ENCODE measurements at places on chromosomes 12 and 14.
A peak's percentile ranks its signal among the peaks of the same experiment; 100 is the strongest.

DNA sequence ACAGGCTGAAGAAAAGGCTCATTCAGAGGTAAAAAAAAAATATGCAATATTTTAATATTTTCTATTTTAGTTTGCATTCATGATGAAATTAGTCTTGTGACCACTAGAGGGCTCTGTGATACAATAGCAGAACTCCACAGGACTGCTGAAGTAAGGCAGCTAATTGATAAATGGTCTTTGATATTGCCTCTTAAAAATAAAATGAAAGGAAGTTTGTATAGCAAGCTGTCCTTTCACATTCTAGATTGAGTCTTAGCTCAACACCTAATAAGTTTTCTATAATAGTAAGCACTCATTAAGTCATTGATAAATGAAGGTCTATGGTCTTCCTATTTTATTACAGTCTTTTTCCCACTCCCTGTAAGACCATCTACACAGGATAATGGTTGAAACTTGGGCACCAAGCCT lies 315.7 kb downstream of the NAV3 start:
- peak; percentile 3 for DNase-seq

DNA sequence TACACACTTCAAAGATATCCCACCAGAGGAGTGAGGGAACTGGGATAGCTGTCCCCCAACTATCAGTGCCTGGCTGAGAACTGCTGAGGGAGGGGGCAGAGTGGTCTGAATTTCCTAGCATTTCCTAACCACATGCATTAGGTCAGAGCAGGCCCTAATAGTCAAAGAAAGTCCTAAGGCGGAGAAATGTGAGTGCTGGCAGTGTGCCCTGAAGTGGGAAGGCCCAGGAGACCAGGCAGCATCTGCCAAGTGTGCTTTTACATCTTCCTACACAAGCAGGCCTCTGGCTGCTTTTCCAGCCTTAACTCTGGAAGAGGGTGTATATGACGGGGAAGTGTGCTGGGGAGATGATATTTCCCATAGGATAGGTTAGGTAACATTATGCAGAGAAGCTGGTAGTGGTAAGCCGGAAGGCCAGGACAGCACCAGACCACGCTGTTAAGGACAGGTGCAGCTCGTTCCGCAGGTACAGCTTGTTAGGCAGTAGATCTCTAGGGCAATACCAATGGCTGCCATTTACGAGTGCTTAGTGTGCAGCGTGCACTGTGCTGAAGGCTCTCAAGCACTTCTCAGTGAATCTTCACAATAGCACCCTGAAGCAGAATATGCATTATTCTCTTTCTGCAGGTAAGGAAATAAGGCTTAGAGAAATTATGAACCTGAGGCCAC lies 9.1 kb upstream of the CCDC198 start:
- DNase-seq = peak; percentile 17

DNA sequence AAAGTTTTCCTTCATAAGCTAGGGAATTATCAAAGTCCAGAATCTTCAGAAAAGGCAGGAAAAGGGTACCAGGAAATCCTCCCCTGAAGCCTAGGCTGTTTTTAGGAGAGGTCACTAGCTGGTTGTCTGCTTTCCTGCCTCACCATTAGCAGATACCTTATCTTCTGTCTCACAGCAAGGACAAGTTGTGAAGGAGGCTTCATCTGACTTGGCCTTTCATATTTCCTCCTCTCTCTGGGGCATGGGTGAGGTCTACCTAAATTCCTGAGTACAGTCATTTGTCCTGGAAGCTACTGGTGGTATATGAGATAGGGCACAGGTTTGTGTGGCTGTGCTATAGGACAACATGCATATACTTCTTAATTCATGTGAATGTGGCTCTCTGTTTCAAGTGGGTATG lies 2.3 kb downstream of the FOXJ2 start:
- no peak for DNase-seq

GRCh38 chr12:106861984-106862916 lies 87.8 kb downstream of the RIC8B start:
- peak; percentile 42 for DNase-seq

DNA sequence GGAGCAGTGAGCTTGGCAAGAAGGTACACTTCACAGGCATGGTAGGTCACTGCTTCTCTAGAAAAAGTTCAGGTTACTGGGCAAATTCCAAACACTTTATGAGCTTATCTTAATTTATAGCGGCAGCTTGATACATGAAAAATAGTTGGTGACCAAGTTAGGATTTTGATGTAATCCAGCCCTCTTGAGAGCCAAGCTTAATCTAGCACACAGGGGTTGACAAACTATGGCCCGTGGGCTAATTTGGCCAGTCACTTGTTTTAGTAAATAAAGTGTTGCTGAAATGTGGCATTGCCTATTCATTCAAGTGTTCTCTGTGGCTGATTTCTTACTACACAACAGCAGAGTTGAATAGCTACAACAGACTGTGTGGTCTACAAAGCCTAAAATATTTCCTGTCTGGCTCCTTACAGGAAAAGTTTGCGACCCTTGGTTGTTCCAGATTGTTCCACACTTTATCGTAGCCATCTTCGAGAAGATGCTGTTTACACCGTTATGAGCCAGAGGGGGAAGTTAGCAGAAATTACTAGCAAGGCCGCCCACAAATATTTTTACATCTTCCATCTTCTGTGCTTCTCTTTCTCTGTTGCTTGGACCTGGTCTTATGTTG lies 120.9 kb downstream of the DAAM1 start:
- no peak for DNase-seq

All from fibroblast of skin of left biceps (primary cell).